ENCODE measurements at places on chromosomes 2 and 18.

DNA sequence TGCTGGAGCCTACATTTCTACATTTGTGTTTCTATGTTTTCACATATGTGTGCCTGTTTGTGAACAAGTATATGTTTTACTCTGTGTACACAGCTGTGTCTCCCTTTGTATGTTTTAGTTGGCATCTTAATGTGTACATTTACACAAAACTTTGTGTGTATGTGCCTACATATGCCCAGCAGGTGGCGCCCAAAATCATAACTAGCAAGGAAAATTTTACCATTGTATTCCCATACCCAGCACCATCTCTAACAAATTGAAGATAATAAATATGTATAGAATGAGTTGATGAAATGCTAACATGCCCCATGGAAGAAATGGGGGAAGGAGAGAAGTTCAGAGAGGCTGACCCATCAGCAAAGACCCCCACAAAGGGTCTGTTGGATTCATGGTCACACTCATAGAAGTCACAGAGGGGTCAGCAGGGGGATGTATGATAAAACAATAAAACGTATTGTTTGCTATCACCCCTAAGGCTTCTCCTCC lies 48.1 kb downstream of the PKDCC start:
- peak; percentile 70 for DNase-seq

- DNase-seq, result no peak
Measured at GRCh38 chr18:55047546-55047945, 88.3 kb upstream of the CCDC68 start.

DNA sequence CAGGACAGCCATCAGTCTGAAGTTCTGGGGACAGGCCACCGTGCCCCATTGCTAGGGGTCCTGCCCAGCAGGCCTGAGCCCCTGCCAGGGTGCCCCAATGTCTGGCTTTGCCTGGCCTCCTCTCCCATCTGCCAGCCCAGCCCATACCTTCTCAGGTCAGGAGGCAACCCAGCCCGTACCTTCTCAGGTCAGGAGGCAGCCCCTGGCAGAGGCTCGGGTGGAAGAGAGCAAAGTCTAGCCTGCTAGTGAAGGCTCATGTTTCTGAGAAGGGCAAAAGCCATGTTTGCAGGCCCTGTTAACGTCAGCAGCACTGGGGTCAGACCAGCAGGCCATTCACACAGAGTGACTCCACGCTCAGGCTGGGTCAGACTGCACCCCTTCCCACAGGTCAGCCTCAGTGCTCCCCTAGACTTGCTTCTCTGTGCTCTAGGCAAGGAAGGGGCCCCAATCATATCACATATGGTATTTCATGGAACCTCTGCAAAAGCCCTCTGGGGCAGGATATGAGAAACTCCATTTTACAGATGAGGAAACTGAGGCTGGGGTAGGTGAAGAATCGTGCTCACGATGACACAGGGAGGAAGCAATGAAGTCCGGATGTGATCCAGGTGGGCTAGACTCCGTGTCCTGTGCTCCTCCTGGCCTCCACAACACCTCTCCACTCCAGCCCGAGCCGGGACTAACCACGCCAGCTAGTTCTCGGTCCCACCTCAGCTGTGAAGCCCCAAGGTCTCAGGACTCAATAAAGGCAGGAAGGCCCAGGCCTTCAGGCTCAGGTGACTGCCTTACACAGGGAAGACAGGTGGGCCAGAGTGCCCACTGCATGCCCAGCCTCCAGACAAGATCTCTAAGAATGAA lies 9.5 kb downstream of the SDC1 start:
- DNase-seq, result no peak

- no peak for DNase-seq
Measured at GRCh38 chr2:71675296-71675695, 221.9 kb downstream of the DYSF start.

DNA sequence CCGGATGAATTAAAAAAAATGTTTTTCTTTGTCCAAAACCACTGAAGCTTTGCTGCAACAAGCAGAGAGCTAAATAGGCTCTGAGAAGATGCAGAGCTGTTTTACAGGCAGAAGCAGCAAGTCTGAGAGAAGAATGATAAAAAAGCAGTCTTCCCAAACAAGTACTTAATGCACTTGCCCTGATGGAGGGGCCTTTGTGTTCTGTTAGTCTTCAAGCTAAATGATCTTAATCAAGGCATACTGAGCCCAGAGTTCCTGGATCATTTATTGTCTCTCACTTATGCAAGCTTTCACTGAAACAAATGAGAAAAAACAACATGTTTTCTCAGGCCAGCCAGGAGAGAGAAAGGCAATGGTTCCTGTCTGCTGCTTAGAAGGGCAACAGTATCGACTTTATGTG lies 152.5 kb downstream of the CLIP4 start:
- DNase-seq, result no peak

DNA sequence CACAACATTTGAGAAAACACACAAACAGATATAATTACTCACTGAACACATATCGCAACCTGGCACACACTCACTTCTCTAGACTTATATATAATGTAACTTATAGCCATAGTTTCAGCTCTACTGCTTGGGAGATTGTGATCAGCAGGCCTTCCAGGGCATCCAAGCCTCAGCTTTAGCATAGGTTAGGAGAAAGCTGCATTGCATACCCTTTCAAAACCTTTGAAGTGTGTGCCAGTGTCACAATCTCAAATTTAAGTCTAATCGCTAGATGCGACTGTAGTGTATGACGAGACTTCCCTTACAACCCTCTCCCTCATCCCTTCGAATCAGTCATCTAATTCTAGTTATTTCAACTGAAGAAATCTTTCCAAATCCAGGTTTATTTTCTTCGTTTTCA lies 30.9 kb downstream of the SLC66A3 start:
- DNase-seq, result no peak
